ENCODE measurements at places on chromosomes 4 and X. TPM values are rescaled to one million over a fixed set of nuclear protein-coding genes. Genes with fewer than 3 reads are reported as not detected.
A peak's percentile ranks its signal among the peaks of the same experiment; 100 is the strongest.

GRCh38 chr4:15805583-15806517 lies 27.7 kb downstream of the CD38 start:
- DNase-seq: peak; percentile 58

DNA sequence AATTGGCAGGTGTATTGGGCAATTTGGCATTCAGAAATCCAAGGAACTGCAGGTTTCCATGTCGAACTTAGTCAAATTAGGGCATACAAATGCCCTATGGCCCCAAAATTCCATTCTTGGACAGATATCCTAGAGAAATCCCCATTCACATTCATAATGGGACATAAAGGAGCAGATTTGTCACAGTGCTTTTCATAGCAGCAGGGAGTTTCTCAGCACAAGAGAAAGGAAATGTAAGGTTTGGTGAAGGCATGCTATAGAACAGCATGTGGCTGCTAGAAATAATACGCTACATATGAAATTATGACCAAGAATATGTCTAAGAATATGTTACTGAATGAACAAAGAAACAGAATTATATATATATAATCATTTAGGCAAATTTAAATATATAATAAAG lies 437.5 kb upstream of the BOD1L1 start:
- no peak for DNase-seq

GRCh38 chr4:176475067-176475466 lies 155.3 kb downstream of the SPCS3 start:
- no peak for DNase-seq

DNA sequence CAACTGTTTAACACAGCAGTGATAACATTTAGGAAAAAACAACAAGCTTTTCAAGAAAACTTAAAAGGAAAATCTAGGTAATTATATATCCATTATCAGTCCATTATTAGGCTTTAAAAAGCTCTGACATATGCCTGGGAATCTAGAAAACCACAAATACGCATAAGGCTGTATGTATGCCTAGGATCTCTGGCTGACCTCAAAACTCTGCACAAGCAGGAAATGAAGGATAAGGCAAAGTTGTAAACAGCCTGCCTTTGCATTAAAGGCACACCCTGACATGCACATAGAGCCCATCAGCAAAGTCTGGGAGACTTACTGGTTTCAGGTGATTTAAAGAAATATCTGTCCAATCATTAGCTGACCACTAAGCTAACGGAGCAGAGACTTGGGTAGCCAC lies 14.0 kb downstream of the TIMP1 start:
- DNase-seq: no peak

DNA sequence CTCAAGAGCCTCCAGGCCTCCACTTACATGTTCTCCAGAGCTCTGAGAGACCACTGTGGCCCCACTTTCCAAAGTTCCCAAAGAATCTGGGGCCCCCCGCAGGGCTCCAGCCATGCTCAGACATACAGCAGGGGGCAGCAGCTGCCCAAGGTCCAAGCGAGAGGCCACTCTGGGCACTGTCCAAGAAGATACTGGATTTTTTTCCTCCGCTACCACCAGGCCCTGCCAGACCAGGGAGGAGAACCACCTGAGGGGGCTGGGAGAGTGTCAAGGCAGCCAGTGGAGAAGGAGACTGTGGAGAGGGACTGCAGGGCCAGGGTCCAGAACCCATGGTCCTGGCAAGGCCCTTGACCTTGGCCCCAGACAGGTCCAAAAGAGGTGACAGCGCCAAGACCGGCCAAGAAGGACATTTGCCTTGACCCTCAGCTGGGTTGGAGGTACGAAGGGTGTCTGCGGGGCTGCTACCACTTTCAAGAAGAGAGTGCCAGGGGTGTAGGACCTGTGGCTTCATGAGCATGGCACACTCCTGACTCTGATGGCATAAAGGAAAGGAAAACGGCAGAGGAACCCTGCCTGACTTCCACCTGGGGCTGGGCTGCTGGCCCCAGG lies 5.3 kb downstream of the EMD start:
- DNase-seq: no peak

GRCh38 chr4:127782025-127782274 lies 172 bp upstream of the HSPA4L start:
- DNase-seq: peak; percentile 71

GRCh38 chr4:189050643-189051042 lies 890.0 kb upstream of the FRG1 start:
- peak; percentile 21 for DNase-seq

- DNase-seq: peak; percentile 53
Observed at GRCh38 chr4:53189011-53189410, 176.8 kb downstream of the SCFD2 start.

DNA sequence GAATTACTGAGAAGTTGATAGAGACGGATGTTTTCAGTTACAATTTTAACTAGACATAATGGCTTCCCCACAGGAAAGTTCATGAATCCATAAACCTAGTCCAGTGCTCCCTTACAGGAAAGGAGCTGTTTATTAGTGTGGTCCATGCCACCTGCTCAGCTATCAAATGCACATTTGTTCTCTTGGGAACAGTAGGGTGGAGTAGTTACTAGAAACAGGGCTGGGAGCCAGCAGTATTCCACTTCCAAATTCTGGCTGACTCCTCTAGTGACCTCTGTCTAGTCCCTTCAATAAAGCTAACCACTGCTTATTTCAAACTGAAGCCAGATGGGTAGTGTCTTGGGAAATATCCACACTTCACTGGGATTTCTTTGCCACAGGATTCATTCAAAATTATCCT lies 88.4 kb upstream of the TLL1 start:
- DNase-seq: no peak

DNA sequence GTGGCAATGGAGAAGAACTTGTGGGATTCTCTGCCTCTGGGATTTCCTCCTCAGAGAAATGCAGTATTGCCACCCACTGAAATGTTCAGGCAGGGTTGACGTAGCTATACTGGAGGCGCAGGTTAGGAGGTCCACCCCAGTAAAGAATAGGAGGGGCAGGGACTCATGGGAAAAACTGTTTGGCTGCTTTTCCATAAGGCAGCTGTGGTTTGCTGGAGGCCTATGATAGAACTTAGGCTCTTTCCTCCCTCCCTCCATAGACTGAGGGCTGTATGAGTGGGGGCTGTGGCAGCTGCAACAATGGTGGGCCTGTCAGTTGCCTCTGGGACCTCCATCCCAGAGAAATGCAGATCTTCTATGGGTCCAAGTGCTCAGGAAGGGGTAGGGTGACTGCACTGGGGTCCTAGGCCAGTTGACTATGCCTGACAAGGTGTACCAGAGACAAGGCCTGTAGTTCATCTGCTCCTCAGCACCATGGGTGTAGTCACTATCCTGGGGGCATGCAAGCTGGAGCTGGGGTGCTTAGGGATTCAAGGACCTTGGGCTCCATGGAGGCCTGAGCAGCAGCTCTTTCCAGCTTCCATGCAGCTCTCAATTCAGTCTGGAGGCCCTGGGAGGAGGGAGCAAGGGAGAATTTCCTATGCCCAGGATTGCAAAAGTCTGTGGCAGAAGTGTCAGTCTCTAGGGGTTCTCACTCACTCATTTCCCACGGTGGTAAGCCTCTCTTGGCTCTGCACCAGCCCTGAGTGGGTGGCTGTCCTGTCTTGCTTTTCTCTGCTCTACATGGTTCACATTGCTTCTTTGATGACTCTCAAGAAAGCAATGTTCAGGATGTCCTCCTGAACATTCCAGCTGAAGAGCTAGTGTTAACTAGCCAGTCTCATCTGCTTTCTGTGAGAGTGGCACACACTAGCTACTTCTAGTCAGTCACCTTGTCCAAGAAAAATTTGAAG lies 353.0 kb downstream of the IDS start:
- DNase-seq: peak; percentile 76

DNA sequence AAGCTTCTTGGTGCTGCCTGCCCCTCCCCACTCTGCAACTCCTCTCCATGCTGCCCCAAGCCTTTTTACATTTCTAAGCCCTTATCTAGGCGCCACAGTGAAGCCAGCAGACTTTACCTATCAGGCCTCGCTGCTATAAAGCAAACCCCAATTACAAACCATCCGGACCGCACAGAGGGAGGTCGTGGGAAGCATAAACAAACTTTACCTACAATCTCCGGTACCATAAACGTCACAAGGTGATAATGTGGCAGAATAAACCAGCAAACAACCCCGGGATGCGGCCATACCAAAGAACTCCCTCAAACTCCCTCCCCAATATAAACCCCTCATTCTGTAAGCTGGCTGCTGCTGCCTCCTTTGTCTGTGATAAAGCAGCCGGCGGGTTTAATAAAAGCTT lies 54.0 kb upstream of the ZCCHC13 start:
- DNase-seq: no peak

- DNase-seq: no peak
Observed at GRCh38 chrX:131322651-131323050, 33.5 kb upstream of the IGSF1 start.

- DNase-seq: peak; percentile 63
Observed at GRCh38 chr4:68373513-68373912, 23.6 kb upstream of the YTHDC1 start.

- peak; percentile 4 for DNase-seq
Observed at GRCh38 chrX:114599305-114599704, 15.4 kb downstream of the HTR2C start.

DNA sequence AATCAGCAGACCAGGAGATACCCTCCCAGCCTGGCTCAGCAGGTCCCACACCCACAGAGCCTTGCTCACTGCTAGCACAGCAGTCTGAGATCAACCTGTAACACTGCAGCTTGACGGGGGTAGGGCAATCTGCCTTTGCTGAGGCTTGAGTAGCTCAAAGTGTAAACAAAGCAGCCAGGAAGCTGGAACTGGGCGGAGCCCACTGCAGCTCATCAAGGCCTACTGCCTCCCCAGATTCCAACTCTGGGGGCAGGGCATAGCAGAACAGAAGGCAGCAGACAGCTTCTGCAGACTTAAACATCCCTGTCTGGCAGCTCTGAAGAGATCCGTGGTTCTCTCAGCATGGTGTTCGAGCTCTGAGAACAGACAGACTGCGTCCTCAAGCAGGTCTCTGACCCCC lies 15.1 kb upstream of the GABRA2 start:
- DNase-seq: no peak

- no peak for DNase-seq
Observed at GRCh38 chr4:1462768-1463075, 56.5 kb upstream of the NKX1-1 start.

- no peak for DNase-seq
Observed at GRCh38 chrX:50812995-50813842, 775 bp downstream of the SHROOM4 start.

GRCh38 chrX:42954880-42955279 lies 176.9 kb upstream of the PPP1R2C start:
- no peak for DNase-seq

- DNase-seq: no peak
Observed at GRCh38 chr4:186347743-186348142, 81.8 kb downstream of the F11 start.

DNA sequence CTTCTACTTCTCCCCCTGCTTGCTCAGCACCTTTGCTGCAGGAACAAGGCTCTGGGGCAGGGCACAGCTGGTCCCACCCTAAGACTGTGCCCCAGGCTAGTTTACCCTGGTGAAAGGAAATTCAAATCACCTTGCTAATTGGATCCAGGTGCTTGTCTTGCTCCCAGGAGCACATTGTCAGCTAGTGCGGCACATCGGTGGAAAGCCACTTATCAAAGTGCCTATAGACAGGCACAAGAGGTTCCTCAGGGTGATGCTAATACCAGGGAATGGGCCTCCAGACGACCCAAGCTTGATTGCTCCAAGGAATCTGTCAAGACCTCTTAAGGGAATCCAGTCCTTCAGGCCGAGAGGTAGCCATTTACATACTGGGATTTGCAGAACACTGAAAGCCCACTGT lies 64.5 kb upstream of the PRPS1 start:
- DNase-seq: no peak

- DNase-seq: no peak
Observed at GRCh38 chrX:129626026-129626425, 28.7 kb downstream of the APLN start.

GRCh38 chr4:20723019-20723418 lies 22.8 kb downstream of the PACRGL start:
- DNase-seq: peak; percentile 16

GRCh38 chrX:49071877-49072711 lies 1.7 kb downstream of the PRAF2 start:
- no peak for DNase-seq

DNA sequence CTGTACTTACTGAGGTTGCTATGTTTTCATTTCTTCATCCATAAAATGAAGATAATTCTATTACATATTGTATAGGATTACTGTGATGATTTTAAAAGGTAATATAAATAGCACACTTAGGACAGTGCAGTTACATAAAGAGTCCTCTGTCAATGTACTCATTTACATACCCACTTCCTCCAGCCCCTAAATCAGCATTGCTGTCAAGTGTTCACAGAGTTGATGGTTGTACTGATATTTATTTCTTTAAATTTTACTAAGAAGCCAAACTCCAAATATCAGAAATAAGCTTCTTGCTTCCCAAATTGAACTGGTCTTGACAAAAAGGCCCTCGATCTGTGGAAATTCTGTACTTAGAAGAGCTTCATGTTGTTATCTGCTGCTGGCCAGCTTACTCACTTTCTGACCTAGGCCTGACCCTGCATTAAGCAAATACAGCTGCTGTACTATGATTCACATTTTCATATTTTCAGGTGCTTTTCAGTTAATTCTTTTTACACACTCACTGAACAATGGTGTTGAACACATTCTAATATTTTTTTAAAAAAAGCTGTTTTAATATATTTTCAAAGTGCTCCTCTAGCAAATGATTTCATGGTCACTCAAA lies 259.6 kb downstream of the UNC5C start:
- peak; percentile 15 for DNase-seq

GRCh38 chrX:77668391-77669237 lies 117.4 kb downstream of the ATRX start:
- DNase-seq: peak; percentile 47

PF4V1 gene
- total RNA-seq: not detected

FDCSP gene
- total RNA-seq: not detected

ATP1B4 gene
- not detected for total RNA-seq

DCX gene
- total RNA-seq: not detected

SMAD1 gene
- 27.4 TPM for total RNA-seq

WDR44 gene
- total RNA-seq: 16.2 TPM

FAM47E gene
- not detected for total RNA-seq

SULT1B1 gene
- total RNA-seq: 0.07 TPM

DRP2 gene
- total RNA-seq: 0.18 TPM

TMEM31 gene
- total RNA-seq: not detected

RAB39B gene
- total RNA-seq: 0.03 TPM

Data from foreskin keratinocyte (primary cell).